Activated gamma-delta T cell (primary cell): ENCODE measurements at places on chromosomes 1 and 21.

DNA sequence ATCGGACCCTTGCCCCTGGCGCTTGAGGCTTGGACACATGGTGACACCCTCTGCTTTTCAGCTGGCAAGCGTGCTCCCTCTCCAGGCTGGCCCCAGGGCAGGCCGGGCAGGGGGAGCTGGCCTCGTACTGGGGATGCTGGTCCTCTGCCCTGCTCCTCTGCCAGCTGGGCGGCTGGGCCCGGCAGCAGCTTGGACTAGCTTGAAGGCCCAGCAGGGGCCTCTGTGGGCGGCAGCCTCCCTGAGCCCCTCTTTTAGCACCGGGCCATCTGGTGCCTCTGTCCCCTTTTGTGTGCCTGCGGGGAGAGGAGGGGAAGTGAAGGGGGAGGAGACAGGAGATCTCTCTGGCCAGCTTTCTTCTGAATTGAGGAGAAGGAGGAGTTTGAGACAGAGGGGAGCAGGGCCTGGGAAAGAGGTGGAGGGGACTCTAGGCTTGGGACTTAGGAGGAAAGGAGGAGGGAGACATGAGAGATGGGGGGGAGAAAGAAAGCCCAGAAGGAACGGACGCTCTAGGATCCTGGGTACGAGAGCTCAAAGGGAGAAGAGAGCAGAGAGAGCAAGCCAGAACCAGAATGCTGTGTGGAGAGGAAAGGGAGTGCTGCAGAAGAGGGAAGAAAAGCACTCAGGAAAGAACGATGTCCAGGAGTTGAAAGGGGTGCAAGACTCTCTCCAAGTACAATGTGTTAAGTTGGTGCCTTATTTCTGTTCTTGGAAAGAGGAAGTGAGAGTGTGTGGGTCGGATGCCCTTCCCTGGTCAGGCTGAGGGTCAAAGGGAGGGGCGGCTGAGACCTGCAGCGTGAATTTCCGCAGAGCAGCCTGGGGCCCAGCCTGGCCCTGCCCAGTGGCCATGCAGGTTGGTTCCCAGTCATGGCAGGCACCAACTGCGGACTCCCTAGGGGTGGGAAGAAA, 40.3 kb downstream of the IER5 start:
- DNase-seq: no peak

- DNase-seq: no peak
Measured at GRCh38 chr1:165737196-165737595, 31.5 kb downstream of the TMCO1 start.

GRCh38 chr21:35020902-35021301, 28.2 kb downstream of the RUNX1 start:
- DNase-seq: no peak

DNA sequence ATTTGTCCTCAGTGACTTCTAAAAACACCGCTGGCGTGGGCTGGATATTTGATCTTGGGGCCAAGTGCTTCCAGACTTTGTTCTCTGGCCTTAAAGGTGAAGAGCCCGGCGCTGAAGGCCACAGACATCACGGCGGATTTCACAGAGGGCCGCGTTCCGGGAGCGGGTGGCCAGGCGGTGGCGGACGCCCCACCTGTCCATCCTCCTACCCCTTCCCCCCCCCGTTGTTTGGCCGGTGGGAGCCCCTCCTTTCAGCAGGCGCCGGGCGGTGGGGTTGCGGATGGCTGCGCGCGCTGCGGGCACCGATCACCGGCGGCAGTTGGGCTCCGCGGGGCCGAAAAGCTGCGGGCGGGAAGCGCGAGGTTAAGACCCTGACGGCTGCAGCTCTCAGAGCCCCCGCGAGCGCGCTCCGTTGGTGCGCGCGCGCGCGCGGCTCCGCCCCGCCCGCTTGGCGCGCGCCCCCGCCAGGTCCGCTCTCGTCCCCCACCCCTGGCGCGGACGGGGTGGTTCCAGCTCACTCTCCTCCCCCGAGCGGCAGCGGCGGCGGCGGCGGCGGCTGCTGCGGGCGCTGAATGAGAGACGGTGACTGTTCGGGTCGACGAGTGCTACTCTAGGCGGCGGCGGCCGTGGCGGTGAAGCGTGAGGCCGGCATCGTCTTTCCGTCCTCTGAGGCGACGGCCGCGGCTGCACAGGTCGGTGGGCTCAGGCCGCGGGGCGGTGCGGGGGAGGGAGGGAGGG, at the start of gene RALGPS2:
RALGPS2 (plus strand) TSS at position 517 of the 738 bp plus-strand sequence. CDS start 51,521 bp downstream, outside the sequence.
- peak; percentile 34 for DNase-seq

DNA sequence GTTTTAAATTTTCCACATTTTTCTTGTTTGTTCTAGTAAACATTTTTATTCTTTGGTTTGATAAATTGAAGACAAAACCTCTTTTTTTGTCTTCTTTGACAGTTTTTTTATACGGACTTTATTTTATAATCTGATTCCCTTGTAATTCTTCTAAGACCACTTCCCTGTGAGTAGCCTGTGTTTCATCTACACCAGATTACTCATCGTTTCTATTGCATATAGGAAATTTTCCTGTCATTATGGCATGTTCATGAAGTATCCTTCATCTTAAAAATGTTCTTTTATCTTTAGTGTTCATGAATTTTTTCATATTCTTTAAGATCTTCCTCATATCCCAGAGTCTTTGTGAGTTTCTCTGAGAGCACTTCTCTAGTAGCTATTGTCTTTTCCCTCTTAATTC, 109.8 kb downstream of the USP25 start:
- no peak for DNase-seq

DNA sequence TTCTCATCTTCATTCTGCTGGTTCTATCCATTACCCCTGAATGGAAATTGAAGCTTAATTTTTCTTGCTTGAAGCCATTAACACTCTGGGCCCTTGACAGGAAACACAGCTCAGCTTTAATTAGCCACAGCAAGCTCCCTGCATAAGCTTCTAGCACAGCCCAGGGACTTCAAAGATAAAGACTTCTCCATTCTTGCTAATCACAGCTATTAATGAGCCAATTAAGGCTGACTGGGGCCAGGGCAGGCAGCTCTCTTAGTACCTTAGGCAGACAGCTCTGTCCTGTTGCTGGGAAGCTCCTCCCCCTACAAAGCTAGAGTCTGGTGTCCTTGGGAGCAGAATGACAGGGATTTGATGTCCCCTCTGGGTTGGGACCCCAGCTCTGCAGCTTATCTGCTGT, 27.9 kb upstream of the TRABD2B start:
- DNase-seq: no peak

GRCh38 chr1:162328512-162328911, 48.1 kb downstream of the SPATA46 start:
- no peak for DNase-seq

DNA sequence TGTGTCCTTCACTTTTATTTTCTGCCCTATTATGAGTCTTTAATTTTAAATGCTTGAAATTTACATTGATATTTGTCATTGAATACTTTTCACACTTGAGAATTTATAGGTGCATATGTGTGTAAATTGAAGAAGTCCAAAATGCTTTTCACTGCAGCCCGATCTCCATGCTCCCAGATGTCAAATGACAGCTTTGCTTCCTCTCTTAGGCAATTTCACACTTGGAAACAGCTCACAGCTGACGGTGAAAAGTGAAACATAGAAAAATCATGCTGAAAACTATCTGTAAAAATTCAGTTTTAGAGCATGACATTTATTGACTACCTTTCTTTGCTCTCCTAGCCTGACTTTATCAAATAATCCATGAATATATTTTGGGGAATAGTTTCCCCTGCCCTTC, 196.0 kb downstream of the RPS6KC1 start:
- DNase-seq: no peak

- no peak for DNase-seq
Measured at GRCh38 chr21:14288922-14289321, 73.0 kb downstream of the RBM11 start.

- DNase-seq: no peak
Measured at GRCh38 chr21:41641821-41642701, 124.8 kb downstream of the RIPK4 start.

DNA sequence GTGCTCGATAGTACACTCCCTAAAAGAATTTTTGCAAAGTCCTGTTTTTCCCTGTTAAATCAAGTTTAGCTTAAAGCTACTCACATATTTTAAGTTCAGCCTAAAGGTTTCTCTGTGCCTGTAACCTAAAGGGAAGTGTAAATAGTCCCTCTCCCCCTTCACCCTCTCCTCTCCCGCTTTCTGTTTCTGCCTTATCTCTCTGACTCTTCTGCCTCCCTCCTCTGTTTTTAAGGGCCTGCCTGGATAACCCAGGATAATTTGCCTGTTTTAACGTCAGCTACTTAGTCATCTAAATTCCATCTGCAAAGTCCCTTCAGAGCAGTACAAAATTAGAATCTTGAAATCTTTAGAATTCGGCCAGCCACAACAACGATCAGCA, 92.6 kb downstream of the NID1 start:
- no peak for DNase-seq

- DNase-seq: no peak
Measured at GRCh38 chr1:38929476-38929875, 12.2 kb downstream of the RHBDL2 start.

- no peak for DNase-seq
Measured at GRCh38 chr1:30342535-30343141, 380.7 kb downstream of the MATN1 start.

GRCh38 chr21:44907225-44907965, 13.3 kb downstream of the ITGB2 start:
- no peak for DNase-seq

DNA sequence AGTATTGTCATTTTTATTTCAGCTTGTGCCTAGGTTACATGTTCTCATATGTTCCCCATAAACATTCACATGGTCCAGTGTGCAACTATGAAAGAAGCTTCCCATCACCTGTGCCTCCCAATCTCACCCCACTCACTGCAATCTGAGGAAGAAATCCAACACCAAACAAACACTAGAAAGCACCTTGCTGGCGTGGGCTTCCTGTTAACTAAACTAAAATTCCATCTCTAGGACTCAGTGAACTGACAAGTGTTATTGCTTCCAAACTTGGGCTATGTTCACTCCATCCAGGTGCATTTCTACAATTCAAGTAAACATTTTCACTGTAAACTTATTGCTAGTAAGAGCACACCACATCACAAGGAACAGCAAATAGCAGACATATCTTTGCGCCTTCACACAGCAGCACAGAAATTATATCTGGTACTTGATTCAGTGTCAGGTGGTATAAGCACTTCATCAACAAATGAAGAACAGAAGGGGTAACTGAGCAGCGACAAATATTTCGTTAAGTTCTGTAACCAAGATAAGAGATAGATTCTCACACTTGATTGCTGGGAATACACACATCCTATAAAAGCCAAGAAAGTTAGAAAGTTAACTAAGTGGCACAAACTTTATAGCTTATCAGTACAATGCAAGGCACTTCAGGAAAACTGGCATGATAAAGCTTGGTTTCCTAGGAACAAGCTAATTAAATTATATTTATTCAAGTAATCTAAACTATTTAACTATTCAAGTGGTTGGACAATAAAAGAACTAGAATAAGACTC, 8.9 kb upstream of the KCNJ15 start:
- no peak for DNase-seq

DNA sequence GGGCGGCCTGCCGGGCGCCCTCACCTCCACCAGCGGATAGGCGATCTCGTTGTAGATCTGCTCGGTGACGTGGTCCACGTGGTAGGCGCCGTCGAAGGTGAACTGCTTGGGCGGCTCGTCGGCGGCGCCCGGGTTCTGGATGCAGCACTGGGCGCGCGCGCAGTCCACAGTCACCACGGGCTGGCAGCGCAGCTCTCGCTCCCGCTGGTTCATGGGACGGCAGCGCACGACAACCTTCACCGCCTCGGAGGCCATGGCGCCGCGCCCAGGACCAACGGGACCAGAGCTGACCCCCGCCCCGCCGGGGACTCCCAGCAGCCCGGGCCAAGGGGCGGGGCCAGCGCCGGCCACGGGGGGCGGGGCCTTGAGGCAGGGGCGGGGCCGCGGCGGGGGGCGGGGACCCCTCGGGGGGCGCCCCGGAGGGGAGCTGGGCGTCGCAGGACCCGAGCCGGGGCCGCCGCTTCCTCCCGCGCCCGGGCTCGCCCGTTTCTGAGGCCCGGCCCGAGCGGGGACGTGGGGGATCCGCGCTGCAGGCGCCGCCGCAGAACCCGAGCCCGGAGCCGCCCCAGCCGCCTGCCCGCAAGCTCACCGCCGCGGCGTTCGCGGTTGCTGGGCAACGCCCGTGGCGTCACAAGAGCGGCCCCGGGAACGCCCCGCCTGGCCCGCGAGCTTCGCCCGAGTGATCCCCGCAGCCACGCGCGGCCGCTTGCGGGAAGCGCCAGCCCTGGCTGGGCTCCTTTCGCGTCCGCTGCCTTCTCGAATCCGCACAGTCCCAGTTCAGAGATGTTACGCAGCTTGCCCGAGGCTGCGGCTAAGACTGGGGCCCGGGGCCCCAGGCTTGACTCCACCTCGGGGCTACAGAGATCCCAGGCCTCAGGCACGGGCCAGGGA, at the start of gene KIF17:
KIF17 (minus strand) TSS at position 556 of the 891 bp plus-strand sequence; CDS start at position 255, 301 bp downstream.
- peak; percentile 52 for DNase-seq

DNA sequence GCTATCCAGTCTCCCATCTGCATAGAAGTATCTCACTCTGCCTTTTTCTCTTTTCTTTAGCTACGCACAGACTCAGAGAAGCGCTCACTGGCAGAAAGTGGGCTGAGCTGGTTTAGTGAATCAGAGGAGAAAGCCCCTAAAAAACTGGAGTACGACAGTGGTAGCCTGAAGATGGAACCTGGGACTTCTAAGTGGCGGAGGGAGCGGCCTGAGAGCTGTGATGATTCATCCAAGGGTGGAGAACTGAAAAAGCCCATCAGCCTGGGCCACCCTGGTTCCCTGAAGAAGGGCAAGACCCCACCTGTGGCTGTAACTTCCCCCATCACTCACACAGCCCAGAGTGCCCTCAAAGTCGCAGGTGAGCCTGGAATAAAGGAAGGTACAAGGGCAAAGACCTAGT, 48.0 kb upstream of the IPO9 start:
- no peak for DNase-seq

GRCh38 chr1:43639976-43640794, 9.8 kb upstream of the KDM4A start:
- DNase-seq: no peak

GRCh38 chr1:53087332-53088285, 25.6 kb downstream of the PODN start:
- no peak for DNase-seq

- no peak for DNase-seq
Measured at GRCh38 chr1:78033797-78034172, 12.0 kb upstream of the GIPC2 start.

GRCh38 chr1:219430419-219430818, 182.5 kb downstream of the ZC3H11B start:
- DNase-seq: no peak

GRCh38 chr1:174815474-174815908, 184.3 kb upstream of the CACYBP start:
- no peak for DNase-seq
